WTC11 (cell line): ENCODE measurements at places on chromosomes 7 and 10.

DNA sequence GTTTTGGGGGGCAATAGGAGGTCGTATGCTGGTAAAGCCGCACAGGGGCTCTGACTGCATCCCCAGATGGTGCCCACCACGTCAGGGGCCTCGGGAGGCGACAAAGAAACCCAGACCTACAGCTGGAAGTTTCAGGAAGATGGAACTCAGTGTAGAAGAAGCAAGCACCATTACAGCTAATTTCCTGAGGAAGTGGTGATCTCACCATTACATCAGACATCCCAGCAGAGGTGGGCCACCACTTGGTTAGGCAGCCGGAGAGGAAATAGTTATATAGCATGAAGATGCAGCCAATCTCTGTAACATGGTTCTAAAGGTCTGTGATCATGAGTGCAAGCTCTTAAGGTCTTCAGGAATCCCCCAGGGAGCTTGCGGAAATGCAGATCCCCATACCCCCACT lies 127.3 kb upstream of the PCBD1 start:
- H3K4me1 ChIP-seq, result peaks cover 4% of the 10 kb centered on the region; the same call in 1 of the 2 replicates
- DNase-seq, result no peak
- no peak overlapping the region for H3K4me3 ChIP-seq
- no peak overlapping the region for H3K27ac ChIP-seq
- peaks cover 5% of the 10 kb centered on the region; the same call in 1 of the 2 replicates for H3K27me3 ChIP-seq

- H3K4me3 ChIP-seq, result no peak overlapping the region
- DNase-seq, result no peak
- no peak overlapping the region for H3K27ac ChIP-seq
- no peaks in the 10 kb centered on the region for H3K4me1 ChIP-seq
These were observed 38.1 kb downstream of the ADRA2A start for GRCh38 chr10:111114758-111115500.

GRCh38 chr7:25877802-25878789 lies 273.9 kb upstream of the NFE2L3 start:
- H3K4me1 ChIP-seq, result peaks cover 9% of the 10 kb centered on the region
- DNase-seq, result no peak
- peaks cover 11% of the 10 kb centered on the region for H3K27me3 ChIP-seq
- no peak overlapping the region for H3K4me3 ChIP-seq
- H3K36me3 ChIP-seq, result no peaks in the 10 kb centered on the region
- no peak overlapping the region for H3K27ac ChIP-seq

- H3K27me3 ChIP-seq, result no peaks in the 10 kb centered on the region
- no peak for DNase-seq
- peaks cover 15% of the 10 kb centered on the region; the same call in 1 of the 2 replicates for H3K36me3 ChIP-seq
These were observed 137.0 kb downstream of the NRF1 start for GRCh38 chr7:129748356-129749109.

- H3K4me1 ChIP-seq, result no peaks in the 10 kb centered on the region
- H3K27me3 ChIP-seq, result no peaks in the 10 kb centered on the region
- H3K4me3 ChIP-seq, result no peak overlapping the region
- DNase-seq, result no peak
- no peak overlapping the region for H3K27ac ChIP-seq
These were observed 436.3 kb upstream of the NPVF start for GRCh38 chr7:25664593-25664992.

GRCh38 chr10:6280291-6280690 lies 77.6 kb downstream of the PFKFB3 start:
- peaks cover 21% of the 10 kb centered on the region for H3K4me1 ChIP-seq
- H3K4me3 ChIP-seq, result no peak overlapping the region
- H3K27me3 ChIP-seq, result no peaks in the 10 kb centered on the region
- peak overlapping the region; percentile 41; the same call in 1 of the 2 replicates for H3K27ac ChIP-seq

DNA sequence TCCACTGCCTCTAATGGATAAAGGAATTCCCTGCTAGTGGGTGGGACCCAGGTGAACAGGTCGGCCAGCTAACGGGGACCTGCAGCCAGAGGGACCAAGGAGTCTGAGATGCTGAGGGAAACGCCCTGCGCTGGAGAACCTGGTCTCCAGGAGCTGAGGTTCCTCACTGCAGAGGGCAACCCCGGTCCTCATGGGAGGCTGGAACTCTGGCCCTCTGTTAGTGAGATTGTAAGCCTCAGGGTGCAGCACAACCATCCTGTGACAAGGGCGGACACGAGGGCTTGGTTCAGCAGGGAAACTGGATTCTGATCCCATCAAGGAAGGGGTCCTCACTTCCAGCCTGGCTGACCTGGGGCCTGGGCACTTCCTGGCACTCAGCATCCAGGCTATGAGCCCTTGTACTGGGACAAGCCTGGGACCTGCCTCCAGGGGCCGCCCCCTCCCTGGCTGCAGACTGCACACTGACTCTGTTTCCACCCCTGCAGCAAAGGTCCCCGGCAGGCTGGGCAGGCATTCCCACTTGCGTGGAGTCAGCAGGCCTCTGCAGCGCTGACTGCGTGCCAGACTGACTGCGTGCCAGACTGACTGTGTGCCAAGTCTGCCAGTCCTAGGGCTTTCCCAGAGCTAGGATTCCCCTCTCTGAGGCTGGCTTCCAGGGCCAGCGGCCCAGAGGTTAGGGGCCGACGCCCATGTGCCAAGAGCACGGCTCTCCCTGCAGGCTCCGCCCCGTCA lies 143.2 kb downstream of the MAPK8 start:
- no peak overlapping the region for H3K27ac ChIP-seq
- H3K4me1 ChIP-seq, result peaks cover 8% of the 10 kb centered on the region
- H3K27me3 ChIP-seq, result no peaks in the 10 kb centered on the region
- no peak overlapping the region for H3K4me3 ChIP-seq

GRCh38 chr7:27160145-27160545 lies 3.7 kb upstream of the HOXA7 start:
- H3K36me3 ChIP-seq, result no peaks in the 10 kb centered on the region
- peak; percentile 18 for DNase-seq
- peaks cover 15% of the 10 kb centered on the region for H3K4me1 ChIP-seq
- H3K27ac ChIP-seq, result no peak overlapping the region
- peak overlapping the region; percentile 14; the same call in 1 of the 2 replicates for H3K4me3 ChIP-seq
- peaks cover 100% of the 10 kb centered on the region for H3K27me3 ChIP-seq

DNA sequence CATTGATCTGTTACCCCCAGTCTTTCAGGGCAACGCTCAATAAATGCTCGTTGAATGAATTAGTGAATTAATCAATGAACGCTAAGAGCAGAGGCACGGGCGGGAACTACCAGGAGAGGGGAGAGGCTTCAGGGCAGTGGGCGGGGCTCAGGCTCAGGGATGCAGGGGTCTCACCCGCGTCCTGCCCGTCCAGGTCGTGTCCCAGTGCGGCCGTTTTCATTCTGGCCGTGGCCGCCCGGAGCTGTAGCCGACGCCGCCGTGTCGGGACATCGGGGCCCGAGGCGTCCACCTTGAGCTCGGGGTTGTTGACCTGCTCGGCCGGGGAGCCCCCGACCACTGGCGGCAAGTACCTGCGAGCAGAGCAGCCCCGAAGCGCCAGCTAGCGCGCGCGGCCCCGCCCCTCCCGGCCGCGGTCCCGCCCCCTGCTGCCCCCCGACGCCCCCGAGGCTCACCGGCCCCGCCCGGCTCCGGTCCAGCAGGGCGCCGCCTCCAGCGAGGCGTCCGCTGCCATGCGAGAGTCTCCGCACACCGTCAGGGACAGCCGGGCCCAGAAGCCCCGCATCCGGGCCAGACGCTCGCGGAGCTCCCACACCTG lies 2.8 kb upstream of the GAL3ST4 start:
- H3K36me3 ChIP-seq, result peaks cover 22% of the 10 kb centered on the region
- H3K4me3 ChIP-seq, result peak overlapping the region; percentile 61
- peaks cover 61% of the 10 kb centered on the region for H3K4me1 ChIP-seq
- DNase-seq, result peak; percentile 80
- H3K27ac ChIP-seq, result no peak overlapping the region

GRCh38 chr10:127964621-127965020 lies 57.7 kb downstream of the PTPRE start:
- no peak overlapping the region for H3K27ac ChIP-seq
- no peak overlapping the region for H3K4me3 ChIP-seq
- no peak for DNase-seq

- no peaks in the 10 kb centered on the region for H3K27me3 ChIP-seq
- no peak overlapping the region for H3K4me3 ChIP-seq
- H3K36me3 ChIP-seq, result no peaks in the 10 kb centered on the region
- H3K4me1 ChIP-seq, result peaks cover 18% of the 10 kb centered on the region
These were observed 61.5 kb downstream of the RAMP3 start for GRCh38 chr7:45219130-45219529.

DNA sequence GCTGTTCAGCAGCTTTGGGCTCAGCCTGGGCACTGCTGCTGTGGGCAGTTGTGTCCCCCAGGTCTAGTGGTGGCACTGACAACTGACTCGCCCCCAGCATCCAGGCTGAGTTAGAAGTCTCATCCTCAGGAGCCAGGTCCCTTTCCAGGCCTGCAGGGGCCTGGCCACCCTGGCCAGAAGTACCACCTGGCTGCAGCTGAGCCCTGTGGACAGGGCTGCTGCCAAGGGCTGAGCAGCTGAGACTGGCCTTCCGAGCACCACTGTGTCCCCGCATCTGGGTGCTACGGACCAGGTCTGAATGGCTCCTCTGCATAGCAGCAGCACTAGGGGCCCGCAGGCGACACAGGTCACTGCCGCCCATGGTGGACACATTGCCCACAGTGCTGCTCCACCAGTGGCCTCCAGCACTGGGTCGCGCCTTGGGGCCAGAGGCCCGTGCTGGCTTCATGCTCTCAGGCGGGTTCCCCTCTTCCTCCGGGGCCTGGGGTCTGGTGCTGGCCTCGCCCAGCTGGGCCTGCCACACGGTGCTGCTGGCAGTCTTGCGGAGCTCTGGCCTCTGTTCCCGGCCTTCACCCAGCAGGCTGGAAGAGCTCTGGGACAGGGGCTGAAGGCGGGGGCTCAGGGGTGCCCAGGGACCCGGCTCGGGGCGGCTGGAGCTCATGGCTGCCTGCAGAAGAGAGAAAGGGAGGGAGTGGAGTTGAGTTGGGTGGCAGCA lies 6.2 kb downstream of the GPRIN2 start:
- H3K27ac ChIP-seq, result no peak overlapping the region
- no peaks in the 10 kb centered on the region for H3K36me3 ChIP-seq
- no peaks in the 10 kb centered on the region for H3K27me3 ChIP-seq
- H3K4me1 ChIP-seq, result no peaks in the 10 kb centered on the region
- no peak overlapping the region for H3K4me3 ChIP-seq
- peak; percentile 10 for DNase-seq

- peaks cover 63% of the 10 kb centered on the region for H3K36me3 ChIP-seq
- peaks cover 22% of the 10 kb centered on the region for H3K4me1 ChIP-seq
- no peak overlapping the region for H3K4me3 ChIP-seq
- DNase-seq, result no peak
- peaks cover 4% of the 10 kb centered on the region; the same call in 1 of the 2 replicates for H3K27me3 ChIP-seq
These were observed 308.1 kb downstream of the TCERG1L start for GRCh38 chr10:131003455-131003854.

- H3K4me1 ChIP-seq, result peaks cover 16% of the 10 kb centered on the region
- peaks cover 47% of the 10 kb centered on the region for H3K27me3 ChIP-seq
- DNase-seq, result no peak
- H3K36me3 ChIP-seq, result no peaks in the 10 kb centered on the region
These were observed 1.3 kb upstream of the GDF10 start for GRCh38 chr10:47298715-47299114.

GRCh38 chr10:77872151-77872946 lies 54.2 kb downstream of the DLG5 start:
- peak overlapping the region; percentile 54; the same call in 1 of the 2 replicates for H3K27ac ChIP-seq
- no peaks in the 10 kb centered on the region for H3K27me3 ChIP-seq

- H3K36me3 ChIP-seq, result no peaks in the 10 kb centered on the region
- H3K4me1 ChIP-seq, result peaks cover 28% of the 10 kb centered on the region
- no peak overlapping the region for H3K27ac ChIP-seq
- peaks cover 67% of the 10 kb centered on the region for H3K27me3 ChIP-seq
- H3K4me3 ChIP-seq, result no peak overlapping the region
These were observed 9.2 kb downstream of the SKAP2 start for GRCh38 chr7:26854876-26855855.

DNA sequence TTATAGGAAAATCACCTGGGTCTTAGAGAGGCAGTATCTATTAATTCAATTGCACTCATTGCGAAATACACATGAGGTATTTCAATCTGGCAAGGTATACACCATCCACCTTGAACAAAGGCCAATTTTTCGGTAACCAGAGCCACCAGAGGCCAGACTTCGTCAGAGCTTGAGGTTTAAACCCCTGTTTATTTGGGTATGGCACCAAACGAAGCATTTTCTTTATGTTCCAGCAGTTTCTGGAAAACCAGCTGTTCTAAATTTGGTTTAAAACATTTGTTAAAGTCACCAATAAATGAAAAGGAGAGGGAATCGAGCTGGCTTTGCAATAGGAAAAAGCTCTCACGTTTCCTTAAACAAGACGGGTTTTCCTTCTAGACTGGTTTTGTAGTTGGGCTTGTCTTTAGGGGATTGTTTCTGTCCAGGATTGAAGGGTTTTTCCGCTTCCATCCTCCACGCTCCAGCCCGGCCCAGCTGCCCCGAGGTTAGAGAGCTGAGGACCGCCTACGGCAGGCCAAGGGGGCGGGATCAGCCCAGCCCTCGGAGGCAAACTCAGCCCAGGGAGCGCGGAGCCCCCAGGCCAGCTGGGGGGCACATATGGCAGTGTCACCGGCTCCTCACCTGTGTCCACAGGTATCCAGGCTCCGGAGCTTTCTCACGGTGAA lies 539.4 kb upstream of the MGMT start:
- no peaks in the 10 kb centered on the region for H3K36me3 ChIP-seq
- no peak overlapping the region for H3K4me3 ChIP-seq
- peaks cover 10% of the 10 kb centered on the region for H3K4me1 ChIP-seq
- no peaks in the 10 kb centered on the region for H3K27me3 ChIP-seq
- peak; percentile 29 for DNase-seq
